ENCODE measurements at places on chromosomes 3 and 15.

DNA sequence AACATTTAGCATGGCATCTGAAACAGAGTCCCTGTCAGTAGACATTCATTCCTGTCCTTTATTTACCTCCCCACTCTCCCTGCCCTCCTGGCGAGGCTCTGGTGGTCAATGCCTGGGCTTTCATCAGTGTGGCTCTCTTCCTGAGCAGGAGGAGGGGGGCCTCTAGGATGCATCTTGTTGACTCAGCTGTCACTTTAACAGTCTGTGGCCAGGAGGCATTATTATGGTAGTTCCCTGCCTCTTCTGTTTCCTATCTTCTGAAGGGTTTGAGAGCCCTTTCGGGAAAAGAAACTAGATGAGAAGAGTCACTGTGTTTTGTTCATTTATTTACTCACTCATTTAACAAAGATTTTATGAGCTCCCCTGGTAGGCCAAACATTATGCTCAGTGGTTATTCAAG is 2.4 kb upstream of the PPP1R14D start:
- no peak for DNase-seq

DNA sequence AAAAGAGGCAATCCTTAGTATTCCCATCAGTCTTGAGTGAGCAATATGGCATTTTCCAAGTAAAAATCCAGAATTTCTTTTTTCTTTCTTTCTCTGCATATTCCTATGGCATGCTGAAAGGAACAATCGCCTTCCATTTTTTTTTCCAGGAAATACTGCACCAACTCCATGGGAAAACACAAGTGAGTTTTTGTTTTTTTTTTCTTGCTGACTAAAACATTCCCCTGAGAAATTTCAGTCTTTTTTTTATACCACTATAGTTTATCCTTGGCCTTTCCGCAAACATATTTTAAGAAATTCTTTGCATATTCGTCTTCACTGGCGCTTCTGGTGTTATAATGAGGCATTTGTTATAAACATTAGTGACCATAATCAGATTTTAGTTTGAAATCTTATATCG is 429.6 kb upstream of the MDFIC2 start:
- no peak for DNase-seq

DNA sequence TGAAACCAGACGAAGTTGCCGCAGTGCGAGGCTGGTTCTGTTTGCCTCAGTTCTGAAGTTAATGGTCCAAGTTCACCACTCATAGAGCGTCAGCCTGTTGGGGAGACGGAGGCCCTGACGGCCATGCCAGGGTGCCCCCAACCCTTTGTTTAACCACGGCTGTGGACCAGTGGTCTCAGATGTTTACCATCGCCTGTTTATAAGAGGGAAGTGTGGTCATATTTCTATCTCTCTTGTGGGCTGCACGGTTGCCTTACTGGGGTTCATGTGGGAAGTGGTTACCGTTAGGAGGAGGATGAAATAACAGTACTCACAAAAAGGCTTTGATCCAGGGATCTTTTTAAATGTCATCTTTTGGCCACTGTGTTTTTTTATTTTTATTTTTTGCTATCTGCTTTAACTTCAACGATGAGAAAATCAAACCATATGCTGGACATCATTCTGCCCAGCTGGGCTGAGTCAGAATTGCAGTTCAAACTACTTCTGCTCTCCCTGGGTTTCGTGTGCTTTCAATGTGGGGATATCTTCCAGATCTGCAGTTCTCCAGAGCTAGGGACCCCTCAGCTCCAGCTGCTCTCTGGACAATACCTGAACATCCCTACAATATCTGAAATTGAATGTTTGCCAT is 17.8 kb downstream of the SMAD3 start:
- no peak for DNase-seq

- no peak for DNase-seq
These were observed 47.4 kb upstream of the SMAD3 start for GRCh38 chr15:67018026-67018425.

GRCh38 chr3:146390957-146391356 is 78.4 kb downstream of the PLSCR2 start:
- DNase-seq, result no peak

GRCh38 chr3:124007186-124007585 is 15.3 kb upstream of the ROPN1 start:
- no peak for DNase-seq

- no peak for DNase-seq
These were observed 273.2 kb upstream of the GADL1 start for GRCh38 chr3:31167666-31168065.

DNA sequence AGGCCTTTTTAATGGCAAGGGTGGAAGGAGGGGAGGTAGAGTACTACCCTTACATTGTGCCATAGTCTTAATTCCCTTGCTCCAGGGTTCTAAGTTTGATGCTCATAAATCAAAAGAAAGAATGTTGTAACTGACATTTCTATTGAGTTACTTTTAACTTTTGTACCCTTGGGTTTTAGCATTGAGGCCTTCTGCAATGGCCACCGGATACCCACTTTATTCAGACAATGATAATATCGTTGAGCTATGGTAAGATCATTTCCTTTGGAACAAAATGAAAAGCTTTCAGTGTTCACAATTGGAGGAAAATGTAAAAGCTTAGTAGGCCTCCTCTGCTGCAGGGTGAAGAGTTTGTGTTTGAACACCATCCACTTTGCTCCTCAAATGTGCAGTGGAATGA is 16.8 kb downstream of the CGNL1 start:
- no peak for DNase-seq

- DNase-seq, result no peak
These were observed 904 bp upstream of the MCTP2 start for GRCh38 chr15:94230431-94230882.

- no peak for DNase-seq
These were observed 17.4 kb downstream of the SLC6A1 start for GRCh38 chr3:11009898-11010297.

DNA sequence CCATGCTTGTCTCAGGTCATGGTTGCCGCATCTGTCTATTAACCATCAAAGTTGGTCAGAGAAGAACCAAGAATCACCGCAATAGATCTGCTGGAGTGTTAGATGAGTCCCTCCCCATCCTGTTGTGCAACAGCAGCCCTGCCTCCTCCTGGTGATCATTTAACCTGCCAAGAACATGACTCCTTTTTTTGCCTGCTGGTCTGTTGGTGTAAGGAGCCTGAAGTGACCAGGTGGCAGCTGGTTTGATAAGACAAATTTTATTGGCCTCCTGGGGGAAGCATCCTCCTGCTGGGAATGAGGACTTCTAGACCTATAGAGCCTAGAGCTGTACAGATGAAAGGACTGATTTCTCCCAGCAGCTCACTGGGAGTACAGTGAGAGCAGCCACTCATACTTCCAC is 43.5 kb upstream of the RAF1 start:
- no peak for DNase-seq

GRCh38 chr3:43994657-43995546 is 246.8 kb upstream of the TOPAZ1 start:
- DNase-seq, result peak; percentile 70

DNA sequence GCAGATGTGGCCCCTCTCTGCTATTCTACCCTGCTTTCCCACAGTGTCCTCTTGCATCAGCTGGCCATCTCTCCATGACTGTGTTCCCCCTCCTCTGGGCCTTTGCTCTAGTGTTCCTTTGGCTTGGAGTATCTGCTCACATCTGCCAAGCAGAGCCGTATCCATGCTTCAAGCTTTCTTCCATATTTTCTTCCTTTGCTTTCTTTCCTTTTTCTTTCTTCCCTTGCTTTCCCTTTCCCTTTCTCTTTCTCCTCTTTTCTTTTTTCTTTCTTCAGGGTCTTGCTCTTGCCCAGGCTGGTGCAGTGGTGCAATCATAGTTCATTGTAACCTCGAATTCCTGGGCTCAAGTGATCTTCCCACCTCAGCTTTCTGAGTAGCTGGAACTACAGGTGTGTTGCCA is 12.6 kb downstream of the KLHL18 start:
- no peak for DNase-seq

GRCh38 chr3:75983111-75983510 is 197.8 kb upstream of the ZNF717 start:
- no peak for DNase-seq

DNA sequence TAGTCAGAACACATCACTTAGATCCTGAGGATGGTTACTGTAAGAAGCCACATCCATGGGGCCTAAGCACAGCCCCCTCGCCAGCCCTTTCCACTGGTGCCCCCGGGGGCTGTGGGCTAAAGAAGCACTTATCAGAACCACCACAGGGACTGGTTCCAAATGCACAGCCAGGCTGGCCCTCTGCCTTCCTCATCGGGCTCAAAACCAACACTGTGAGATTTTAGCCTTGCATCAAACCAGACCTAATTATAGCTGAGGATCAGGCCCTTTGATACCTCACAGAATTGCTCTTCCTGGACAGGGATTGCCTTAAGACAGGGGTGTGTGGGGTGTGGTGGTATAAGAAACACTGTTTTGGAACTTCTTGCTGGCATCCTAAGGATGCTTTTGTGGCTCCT is 23.7 kb downstream of the SRPRB start:
- no peak for DNase-seq

- peak; percentile 54 for DNase-seq
These were observed 585 bp downstream of the KIF23 start for GRCh38 chr15:69414701-69415167.

DNA sequence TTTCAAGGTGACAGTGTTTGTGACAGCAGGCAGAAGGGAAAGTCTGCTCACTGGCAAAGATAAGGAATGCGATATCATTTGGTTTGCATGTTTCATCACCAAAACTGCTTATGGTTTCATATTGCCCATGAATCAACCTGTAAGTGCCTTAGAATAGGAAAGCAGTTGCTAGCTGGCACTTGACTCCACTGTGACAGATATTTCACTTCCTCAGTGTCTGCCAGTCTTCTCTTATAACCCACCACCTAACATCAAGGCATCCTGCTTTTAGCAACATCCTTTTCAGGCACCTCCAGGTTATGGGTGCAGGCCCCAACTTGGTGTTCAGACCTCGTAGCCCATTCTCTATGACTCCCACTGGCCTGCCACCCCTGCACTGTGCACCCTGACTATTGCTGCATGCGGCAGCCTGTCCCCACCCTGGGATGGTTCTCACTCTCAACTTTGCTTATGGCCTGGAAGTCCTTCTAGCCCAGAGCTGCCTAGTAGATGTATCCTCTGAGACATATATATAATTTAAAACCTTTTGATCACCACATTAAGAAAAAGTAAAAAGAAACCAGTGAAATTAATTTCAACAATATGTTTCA is 154.4 kb upstream of the RARB start:
- DNase-seq, result no peak

GRCh38 chr15:70376929-70377691 is 279.4 kb upstream of the TLE3 start:
- no peak for DNase-seq

GRCh38 chr3:9884555-9885165 is 4.6 kb upstream of the CIDEC start:
- no peak for DNase-seq

GRCh38 chr3:141707741-141708203 is 30.3 kb upstream of the RNF7 start:
- no peak for DNase-seq

DNA sequence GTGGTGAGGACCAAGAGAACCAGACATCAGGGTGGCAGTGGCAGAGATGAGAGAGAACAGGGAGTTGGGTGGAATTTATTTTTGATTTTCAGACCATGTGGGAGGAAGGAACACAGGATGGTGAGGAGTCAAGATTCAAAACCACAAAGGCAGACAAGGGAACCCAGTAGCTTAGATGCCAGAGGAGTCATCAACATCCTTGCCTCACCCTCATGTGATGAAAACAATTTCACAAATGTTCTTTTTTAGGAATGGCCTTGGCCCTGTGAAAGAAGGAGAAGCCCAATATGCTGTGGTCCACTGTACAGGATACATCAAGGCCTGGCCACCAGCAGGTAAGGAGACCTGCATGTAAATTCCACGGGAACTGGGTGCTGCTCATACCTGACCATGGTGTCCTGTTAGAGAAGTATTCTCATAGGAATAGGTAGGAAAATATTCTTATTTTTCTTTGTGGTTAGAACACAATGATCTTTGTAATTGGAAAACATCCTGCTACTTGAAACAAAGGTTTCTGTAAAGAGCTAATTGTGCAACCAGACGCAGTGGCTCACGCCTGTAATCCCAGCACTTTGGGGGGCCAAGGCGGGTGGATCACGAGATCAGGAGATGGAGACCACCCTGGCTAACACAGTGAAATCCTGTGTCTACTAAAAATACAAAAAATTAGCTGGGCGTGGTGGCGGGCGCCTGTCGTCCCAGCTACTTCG is 110.0 kb downstream of the ARNT2 start:
- DNase-seq, result no peak

DNA sequence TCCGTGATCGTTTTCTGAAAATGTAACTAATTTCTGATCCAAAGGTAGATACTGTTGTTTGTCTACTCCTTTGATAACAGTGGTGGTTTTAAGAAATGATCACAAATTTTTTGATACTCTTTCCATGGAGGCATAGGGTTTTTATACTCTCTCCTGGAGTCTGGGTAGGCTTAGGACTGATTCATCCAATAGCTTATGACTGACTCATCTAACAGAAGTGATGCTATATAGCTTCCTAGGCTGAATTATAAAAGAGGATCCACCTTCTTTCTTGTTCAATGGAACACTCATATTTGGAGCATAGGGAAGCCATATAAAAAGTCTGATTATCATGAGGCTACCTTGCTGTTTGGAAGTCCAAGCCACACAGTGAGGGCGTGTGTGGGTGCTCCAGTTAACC is 84.3 kb downstream of the CHST2 start:
- no peak for DNase-seq

DNA sequence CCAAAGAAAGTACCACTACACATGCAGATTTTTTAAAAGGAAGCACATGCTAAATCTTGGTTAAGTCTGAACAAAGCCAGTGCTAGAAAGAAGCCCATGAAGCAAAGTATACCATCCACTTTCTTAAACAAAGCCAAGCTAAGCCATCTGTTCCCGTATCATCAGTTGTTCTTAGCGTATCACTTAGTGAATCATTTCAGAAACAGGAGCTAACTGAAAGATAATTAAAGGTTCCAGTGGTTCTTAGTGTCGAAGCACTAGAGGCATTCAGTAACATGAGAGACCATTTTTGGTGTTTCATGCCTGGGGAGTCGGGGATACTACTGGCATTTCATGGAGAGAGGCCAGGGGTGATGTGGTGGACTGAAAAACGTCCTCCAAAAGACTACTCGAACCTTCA is 12.8 kb downstream of the UBXN7 start:
- no peak for DNase-seq

DNA sequence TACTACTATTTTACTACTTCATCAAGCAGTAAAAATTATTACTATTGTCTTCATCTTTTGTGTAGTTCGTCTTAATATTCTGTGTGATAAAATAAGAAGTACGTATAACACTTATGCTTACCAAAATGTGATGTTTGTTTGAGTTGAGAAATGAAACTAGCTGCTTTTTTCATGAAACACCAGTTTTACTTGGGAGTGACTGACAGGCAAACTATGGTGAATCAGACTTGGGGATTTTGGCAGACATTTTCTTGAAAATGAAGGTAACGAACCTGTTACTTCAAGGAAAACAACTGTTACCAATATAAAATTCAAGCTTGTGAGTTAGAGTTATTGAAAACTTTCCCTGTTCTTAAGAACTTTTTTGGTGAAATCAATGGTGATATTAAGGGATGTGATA is 10.3 kb downstream of the U2SURP start:
- DNase-seq, result no peak

- peak; percentile 75 for DNase-seq
These were observed 61.1 kb downstream of the MLH1 start for GRCh38 chr3:37054370-37054769.

- no peak for DNase-seq
These were observed 44.0 kb upstream of the SEC22A start for GRCh38 chr3:123157598-123158287.

- DNase-seq, result no peak
These were observed 90.9 kb downstream of the TP63 start for GRCh38 chr3:189721873-189722665.
